B cell (primary cell): ENCODE measurements at places on chromosomes 6 and 20. TPM values are rescaled to one million over a fixed set of nuclear protein-coding genes. Genes with fewer than 3 reads are reported as not detected.

The KIF25 gene
- total RNA-seq = not detected in 2 replicates

The GJA10 gene
- total RNA-seq = not detected in 2 replicates

The PROKR2 gene
- total RNA-seq = not detected in 2 replicates

GRCh38 chr6:163062790-163063189 lies 335.0 kb downstream of the PACRG start:
- no peaks in the 10 kb centered on the region for H3K4me1 ChIP-seq
- H3K4me3 ChIP-seq = no peak overlapping the region
- DNase-seq = no peak
- H3K27me3 ChIP-seq = no peaks in the 10 kb centered on the region
- no peak overlapping the region for H3K27ac ChIP-seq
- no peaks in the 10 kb centered on the region for H3K36me3 ChIP-seq

- no peaks in the 10 kb centered on the region for H3K36me3 ChIP-seq
- H3K4me3 ChIP-seq = no peak overlapping the region
- no peak for DNase-seq
- no peak overlapping the region for H3K27ac ChIP-seq
- no peaks in the 10 kb centered on the region for H3K4me1 ChIP-seq
Measured at GRCh38 chr6:22804620-22805261, 235.4 kb downstream of the HDGFL1 start.

The TCEA2 gene
- 49.3 and 58.1 TPM in 2 replicates for total RNA-seq

DNA sequence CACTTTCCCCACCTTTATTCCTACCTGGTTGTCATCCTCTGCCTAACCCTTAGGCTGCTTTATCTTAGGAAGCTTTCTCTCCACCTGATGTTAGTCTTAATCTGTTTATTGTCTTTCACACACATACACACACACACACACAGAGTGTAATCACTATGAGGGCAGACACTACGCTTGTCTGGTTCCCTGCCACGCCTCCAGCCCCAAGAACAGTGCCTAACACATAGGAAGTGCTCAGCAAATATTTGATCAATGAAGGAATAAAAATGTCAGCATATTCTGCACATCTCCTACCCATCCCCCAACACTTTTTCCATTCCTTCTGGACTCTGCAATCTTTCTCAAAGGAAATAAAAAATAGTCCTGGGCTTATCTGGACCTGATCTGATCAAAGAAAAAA lies 51.1 kb upstream of the NFATC2 start:
- no peak overlapping the region for H3K4me3 ChIP-seq
- no peaks in the 10 kb centered on the region for H3K36me3 ChIP-seq
- H3K4me1 ChIP-seq = peaks cover 17% of the 10 kb centered on the region
- no peak for DNase-seq
- peaks cover 4% of the 10 kb centered on the region for H3K27me3 ChIP-seq

GRCh38 chr6:162181741-162182401 lies 545.7 kb downstream of the PRKN start:
- peaks cover 6% of the 10 kb centered on the region for H3K4me1 ChIP-seq
- no peaks in the 10 kb centered on the region for H3K27me3 ChIP-seq
- no peak for DNase-seq
- H3K4me3 ChIP-seq = no peak overlapping the region

DNA sequence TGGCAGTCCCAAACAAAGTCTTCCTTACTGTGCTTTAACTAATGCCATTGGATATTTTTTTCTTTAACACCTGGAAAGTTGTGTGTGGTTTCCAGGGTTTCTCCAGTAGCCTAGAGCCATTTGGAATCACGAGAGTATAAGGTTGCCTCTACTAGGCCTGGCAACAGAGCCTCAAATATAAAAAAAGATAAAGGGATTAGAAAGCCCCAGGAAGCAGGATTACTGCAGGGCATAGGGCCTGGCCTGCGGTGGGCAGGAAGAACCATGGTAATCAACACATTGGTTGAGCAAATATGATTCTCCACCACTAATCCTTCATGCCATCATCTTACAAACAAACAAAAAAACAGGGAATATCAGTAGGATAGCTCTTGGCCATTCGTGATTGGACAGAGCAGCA lies 177.8 kb upstream of the GGTLC1 start:
- H3K36me3 ChIP-seq = no peaks in the 10 kb centered on the region
- no peak for DNase-seq
- H3K4me3 ChIP-seq = no peak overlapping the region
- no peaks in the 10 kb centered on the region for H3K4me1 ChIP-seq

DNA sequence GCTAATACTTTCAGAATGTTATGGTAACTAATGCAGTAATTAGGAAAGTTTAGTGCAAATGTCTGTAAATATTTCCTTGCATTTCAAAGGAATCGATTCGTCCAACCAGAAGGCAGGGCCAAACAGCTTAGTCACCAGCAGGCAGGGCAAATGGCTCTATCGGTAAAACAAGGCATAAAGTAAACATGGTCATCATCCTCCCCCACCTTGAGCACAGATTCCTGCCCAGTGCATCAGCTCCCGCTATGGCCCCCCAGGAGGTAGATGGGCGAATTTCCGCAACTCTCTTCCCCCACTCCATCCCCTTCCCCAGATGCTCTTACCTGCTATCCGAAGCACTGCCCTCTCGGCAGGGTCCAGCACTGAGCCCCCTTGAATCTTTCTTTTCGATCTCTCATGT lies 103.8 kb upstream of the BEND6 start:
- H3K4me1 ChIP-seq = peaks cover 15% of the 10 kb centered on the region
- no peak overlapping the region for H3K4me3 ChIP-seq
- H3K27me3 ChIP-seq = peaks cover 34% of the 10 kb centered on the region

The FNDC1 gene
- not detected in 2 replicates for total RNA-seq

The COX4I2 gene
- total RNA-seq = not detected in 2 replicates

The ZNF341 gene
- 9.1 and 9.9 TPM in 2 replicates for total RNA-seq

DNA sequence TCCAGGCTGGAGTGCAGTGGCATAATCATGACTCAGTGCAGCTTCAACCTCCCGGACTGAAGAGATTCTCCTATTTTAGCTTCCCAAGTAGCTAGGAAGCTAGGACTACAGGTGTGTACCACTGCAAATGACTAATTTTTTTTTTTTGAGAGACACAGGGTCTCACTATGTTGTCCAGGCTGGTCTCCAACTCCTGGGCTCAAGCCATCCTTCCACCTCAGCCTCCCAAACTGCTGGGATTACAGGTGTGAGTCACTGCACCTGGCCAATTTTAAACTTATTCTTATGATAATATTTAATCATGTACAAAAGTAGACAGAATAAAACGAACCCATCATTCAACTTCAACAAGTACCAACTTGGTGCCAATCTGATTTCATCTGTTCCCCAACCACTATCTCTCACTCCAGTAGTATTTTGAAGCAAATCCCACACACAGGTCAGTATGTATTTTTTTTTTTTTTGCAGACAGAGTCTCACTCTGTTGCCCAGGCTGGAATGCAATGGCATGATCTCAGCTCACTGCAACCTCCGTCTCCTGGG lies 32.5 kb downstream of the BCL2L1 start:
- no peak for DNase-seq
- no peaks in the 10 kb centered on the region for H3K27me3 ChIP-seq
- no peak overlapping the region for H3K27ac ChIP-seq
- H3K4me1 ChIP-seq = peaks cover 23% of the 10 kb centered on the region

- H3K4me1 ChIP-seq = peaks cover 19% of the 10 kb centered on the region
- no peaks in the 10 kb centered on the region for H3K36me3 ChIP-seq
- H3K27me3 ChIP-seq = peaks cover 8% of the 10 kb centered on the region
- H3K4me3 ChIP-seq = no peak overlapping the region
- H3K27ac ChIP-seq = no peak overlapping the region
Measured at GRCh38 chr20:50335105-50335504, 144.5 kb downstream of the CEBPB start.
